ENCODE measurements at places on chromosomes 7 and 10.

DNA sequence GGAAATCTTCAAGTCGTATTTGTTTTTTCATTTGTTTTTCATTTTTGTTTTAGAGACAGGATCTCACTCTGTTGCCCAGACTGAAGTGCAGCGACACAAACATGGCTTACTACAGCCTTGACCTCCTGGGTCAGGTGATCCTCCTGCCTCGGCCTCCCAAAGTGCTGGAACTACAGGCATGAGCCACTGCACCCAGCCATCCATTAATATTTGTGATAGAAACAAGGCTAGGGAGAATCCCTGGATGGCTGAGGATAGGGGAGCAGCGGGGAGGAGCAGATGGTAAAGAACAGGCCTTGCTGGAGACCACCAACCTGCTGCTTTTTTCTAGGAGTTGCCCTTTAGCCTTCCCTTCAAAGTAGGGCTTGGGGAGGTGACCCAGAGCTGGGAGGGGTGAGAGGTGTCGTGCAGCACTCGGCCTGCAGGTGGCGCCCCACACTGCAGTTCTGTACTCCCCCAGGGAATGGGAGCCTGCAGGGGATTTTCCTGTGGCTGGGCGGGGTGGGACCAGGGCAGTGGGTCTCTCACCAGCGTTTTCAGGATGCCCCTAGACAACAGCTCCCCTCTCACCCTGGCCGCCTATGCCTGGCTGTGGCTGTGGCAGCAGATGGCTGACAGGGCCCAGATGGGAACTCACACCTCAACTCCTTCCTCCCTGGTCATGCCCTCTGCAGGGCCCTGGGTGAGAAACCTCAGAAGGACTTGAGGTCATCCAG, 12.6 kb upstream of the CDH23 start:
- peak; percentile 65 for DNase-seq

- no peak for DNase-seq
Measured at GRCh38 chr7:19405541-19405940, 260.3 kb upstream of the FERD3L start.

DNA sequence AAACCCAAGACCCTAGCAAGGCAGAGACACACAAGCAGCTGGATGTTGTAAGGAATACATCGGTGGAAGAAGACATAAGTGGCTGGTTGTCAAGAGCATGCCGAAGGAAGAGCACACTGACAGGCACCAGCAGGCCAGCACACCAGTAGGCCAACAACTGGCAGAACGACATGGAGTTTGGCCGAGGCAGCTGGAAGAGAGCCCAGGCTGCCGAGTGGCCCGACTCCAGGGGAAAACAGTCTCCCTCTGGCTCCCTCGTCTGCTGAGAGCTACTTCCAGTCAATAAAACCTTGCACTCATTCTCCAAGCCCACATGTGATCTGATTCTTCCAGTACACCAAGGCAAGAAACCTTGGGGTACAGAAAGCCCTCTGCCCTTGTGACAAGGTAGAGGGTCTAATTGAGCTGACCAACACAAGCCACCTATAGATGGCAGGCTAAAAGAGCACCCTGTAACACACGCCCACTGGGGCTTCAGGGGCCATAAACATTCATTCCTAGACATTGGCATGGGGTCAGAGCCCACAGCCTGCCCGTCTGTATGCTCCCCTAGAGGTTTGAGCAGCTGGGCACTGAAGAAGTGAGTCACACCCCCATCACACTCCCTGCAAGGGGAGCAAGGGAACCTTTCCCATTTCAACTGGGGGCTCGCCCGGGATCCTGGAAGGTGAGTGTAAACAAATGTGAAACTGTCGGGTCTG, 14.7 kb upstream of the TNS3 start:
- DNase-seq = no peak

DNA sequence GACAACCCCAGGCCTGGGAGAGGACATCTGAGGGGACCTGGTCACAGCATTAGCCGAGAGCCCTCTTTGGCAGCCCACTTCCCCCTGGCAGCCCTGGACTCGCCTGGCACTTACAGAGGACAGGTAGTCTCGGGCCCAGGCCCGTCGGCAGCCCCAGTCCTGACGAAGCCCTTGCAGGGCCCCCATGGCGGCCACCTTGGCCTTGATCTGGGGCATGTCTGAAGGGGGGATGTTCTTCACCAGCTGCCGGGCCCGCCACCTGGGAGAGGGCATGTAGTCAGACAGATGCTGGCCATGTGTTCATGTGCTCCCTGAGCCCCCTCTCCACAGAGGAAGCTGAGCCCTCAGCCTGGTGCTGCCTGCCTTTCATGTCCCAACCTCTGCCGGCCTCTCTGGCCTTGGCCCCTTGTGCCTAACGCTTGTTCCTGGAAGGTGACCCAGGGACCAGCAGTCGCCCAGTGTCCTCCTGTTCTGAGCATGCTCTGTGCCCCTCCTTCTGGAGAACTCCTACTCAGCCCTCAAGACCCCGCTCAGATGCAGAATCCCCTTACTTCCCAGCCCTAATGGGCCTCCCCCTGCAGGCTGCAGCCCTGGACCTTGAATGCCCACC, 13.9 kb downstream of the MYO1G start:
- no peak for DNase-seq

DNA sequence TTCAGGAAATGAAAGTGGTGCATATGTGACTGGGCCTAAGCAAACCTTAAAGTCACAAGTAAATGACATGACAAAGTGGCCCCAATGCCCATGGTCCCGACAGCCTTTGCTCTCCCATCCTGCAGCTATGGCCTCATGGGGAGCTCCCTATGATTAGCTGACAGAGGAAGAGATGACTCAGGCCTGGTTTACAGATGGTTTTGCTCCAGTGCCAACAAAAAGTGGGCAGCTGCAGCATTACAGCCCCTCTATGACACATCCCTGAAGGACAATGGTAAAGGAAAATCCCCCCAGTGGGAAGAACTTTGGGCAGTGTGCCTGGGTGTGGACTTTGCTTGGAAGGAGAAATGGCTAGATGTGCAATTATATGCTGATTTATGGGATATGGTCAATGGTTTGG, 105.1 kb upstream of the ADCY1 start:
- DNase-seq = no peak

DNA sequence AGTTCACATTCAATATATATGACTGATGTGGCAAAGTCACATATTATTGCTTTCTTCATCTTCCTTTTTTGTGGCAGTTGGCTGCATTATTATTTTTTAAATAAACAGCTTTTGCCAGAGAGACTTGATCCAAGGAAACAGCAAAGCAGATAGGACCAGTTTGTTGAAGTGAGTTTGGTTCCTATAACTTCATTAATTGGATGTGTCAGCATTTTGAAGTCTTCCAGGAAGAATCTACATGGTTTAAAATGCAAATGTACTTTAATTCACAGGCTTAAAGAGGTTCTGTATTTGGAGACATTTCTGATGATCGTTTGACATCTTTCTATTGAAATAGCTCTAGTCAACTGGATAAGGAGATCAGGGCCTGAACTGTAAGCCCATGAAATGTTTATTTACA, 13.2 kb downstream of the UBE2D1 start:
- no peak for DNase-seq

DNA sequence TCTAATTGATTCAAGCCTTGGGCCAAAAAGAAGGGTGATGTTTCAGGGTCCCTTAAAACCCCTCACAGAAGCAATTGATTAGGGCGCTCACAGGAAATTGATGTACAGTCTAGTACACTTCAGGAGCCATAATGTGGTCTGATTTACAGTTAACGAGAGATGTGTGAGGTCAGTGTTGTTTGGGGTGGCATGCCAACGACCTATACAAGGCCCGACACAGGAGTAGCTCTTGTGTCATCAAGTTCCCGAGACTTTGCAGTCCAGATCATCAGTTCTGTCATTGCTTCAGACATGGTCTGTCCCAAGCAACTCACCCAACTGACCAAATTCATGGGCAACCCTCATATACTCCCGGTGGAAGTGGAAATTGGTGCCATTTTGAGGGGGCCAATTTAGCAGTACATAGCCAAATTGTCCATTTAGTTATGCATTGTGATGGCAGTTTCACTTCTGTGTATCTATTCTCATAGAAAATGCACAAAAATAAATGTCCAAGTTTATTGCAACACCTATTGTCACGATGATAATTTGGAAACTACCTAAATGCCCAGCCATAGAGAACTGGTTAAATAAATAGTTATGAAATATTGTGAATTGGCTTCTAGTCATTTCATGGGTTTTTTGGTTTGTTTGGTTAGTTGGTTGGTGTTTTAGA, 18.0 kb upstream of the ARID5B start:
- DNase-seq = no peak

- DNase-seq = no peak
Measured at GRCh38 chr10:119279441-119279840, 72.1 kb downstream of the GRK5 start.

DNA sequence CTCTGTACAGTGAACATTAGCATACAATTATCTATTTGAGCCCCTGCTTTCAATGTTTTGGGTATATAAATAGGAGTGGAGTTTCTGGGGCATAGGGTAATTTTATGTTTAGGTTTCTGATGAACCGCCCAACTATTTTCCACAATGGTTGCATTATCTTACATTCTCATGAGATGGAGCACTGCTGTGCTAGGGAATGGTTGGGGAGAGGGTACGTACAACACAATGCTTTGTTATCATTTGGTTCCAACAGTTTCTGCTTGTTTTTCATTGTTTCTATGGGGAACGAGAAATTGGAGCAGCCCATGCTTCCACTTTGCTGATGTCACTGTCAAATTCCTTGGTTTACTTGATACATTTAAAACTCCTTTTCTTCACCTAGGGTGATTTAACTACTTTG, 1115.3 kb downstream of the REEP3 start:
- no peak for DNase-seq

- no peak for DNase-seq
Measured at GRCh38 chr10:67815571-67816059, 22.4 kb downstream of the DNAJC12 start.

GRCh38 chr7:131688738-131689661, 132.6 kb upstream of the PODXL start:
- peak; percentile 37 for DNase-seq

DNA sequence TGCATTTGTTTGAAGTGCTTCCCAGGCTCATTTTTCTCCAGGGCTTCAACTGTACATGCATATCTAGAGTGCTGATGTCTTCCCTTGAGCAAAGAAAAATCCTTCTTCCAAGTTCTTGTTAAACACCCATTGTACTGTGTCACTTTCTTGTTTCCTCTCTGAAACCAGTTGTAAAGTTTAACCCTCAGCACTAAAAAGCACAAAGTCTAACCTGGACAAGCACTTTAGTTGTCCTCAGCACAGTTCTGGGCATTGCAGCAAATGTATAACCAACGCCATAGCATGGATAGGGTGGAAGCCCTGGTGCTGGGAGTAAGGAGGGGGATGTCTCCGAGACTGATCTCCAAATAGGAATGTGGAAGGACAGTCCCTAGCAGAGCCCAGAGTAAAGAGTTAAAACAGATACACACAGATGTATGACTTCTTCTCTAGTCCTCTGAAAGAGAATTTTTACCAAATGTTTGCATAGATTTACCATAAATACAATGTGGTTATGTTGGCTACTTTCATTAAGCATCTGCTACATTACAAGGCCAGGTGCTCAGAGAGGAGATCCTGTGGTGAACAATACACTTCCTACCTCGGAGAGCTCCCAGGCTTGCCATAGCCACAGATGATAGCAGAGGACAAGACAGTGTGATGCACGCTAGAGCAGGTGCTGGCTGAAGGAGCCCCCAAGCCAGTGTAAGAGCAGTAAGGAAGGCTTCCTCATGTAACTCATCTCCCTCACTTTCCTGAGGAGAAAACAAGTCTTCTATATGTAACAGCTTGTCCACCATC, 57.0 kb downstream of the DNAJC12 start:
- DNase-seq = no peak

DNA sequence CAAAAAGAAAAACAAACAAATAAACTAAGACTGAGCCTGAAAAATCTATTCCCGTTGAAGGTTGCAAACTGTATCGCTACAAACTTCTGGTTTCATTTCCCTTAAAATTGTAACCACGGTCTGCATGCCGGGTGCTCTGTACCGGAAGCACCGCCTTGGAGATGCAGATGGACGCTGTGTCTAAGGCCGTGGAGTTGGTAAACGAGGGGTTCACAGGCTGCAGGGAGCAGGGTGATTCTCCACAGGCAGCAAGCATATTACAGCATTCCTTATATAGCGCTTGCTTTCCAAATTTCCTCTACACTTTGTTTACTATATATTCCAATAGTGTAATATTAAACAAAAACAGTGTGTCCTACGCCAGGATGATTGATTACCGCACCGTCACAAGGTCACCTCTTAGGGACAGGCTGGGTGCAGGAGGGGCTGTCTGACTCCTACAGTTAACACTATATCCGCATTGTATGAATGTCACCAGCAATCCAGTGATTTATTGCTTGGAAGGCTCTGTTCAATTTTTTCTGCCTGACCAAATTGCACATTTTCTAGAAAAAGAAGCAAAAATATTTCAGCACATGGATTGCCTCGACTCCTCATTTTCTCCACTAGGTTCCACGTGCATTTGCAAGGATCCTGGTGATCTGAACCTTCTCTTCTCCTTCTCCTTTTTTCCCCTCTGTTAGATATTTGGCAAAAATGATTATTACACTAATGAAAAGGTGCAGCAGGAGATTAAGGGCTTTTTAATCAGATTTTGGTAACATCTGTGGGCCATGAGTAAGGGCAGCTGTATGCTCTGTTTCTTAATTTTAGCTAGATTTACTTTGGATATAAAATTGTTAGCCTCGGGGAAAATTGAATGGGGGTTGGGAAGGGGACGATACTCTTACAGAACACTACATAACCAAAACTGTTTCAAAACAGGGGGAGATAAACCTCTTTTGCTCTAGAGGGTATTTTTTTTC, 325.8 kb upstream of the MGMT start:
- DNase-seq = no peak

DNA sequence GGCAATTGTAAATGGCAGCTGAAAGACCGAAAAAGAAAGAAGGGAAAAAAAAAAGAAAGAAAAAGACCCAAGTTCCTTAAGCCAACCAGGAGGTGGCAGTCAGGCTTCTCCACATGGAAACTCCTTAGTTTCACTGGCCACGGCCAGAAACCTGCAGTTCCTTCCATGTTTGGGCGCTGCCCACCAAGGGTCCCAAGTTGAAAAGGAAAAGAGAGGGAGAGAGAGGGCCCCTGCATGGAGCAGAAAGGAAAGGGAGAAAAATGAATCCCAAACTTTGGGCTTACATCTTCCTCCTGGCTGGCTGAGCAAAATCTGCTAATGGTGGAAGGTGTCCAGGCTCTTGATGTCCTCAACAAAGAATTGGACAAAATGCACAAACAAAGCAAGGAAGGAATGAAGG, 31.8 kb upstream of the ABCA13 start:
- DNase-seq = no peak

- DNase-seq = no peak
Measured at GRCh38 chr10:47400251-47400650, 16.2 kb upstream of the ZNF488 start.

- DNase-seq = no peak
Measured at GRCh38 chr7:103912891-103913605, 76.4 kb downstream of the RELN start.

- no peak for DNase-seq
Measured at GRCh38 chr10:84588971-84589370, 260.6 kb downstream of the CCSER2 start.

- DNase-seq = no peak
Measured at GRCh38 chr10:31739711-31740110, 188.9 kb downstream of the ARHGAP12 start.

DNA sequence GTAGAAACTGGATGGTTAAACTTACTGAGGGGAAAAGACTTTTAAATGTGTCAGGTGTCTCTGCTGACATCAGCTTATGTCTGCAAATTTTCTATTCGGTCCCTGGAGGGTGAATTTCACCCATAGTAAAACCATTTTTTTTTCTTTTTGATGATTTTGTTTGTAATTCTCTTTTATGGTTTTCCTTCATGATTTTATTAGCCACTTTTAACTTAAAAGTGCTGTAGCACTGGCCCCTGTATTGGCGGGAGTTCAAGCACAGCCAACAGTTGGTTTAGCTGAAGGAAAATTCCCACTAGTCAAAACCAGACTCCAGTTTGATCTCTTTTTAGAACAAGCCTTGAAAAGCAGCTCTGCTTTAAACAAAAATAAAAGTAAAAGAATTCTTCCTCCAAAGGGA, 5.0 kb upstream of the ITGA8 start:
- DNase-seq = no peak
